ENCODE measurements at places on chromosomes 5 and 9.

GRCh38 chr9:121447321-121447834, 52.3 kb downstream of the GGTA1 start:
- DNase-seq, result no peak

- no peak for DNase-seq
These were observed 69.6 kb upstream of the PRRC1 start for GRCh38 chr5:127447827-127448226.

GRCh38 chr9:133429214-133429613, 7.0 kb downstream of the ADAMTS13 start:
- no peak for DNase-seq

- DNase-seq, result no peak
These were observed 54.5 kb downstream of the AK8 start for GRCh38 chr9:132823370-132824145.

GRCh38 chr5:173581408-173582215, 34.8 kb downstream of the BOD1 start:
- DNase-seq, result no peak

- no peak for DNase-seq
These were observed 137.5 kb downstream of the GAPVD1 start for GRCh38 chr9:125399165-125399564.

GRCh38 chr5:112921833-112922817, at the start of gene REEP5:
REEP5 (minus strand) TSS chr5:112922227; CDS start chr5:112922190, 37 bp downstream.
- DNase-seq, result peak; percentile 88

DNA sequence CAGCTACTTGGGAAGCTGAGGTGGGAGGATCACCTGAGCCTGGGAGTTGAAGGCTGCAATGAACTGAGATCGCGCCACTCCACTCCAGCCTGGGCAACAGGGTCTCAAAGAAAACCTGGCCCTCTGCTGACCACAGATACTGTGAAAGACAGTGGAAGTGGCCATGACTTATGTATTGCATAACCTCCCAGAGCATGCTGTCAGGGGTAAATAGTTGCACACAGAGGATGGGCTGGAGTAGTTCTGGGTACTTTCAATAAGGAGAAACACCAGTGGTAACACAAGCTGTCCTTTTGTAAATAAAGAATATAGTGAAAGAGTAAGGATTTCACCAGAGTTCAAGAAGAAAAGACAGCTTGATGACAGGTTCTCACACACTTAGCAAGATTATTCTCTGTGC, 1.8 kb downstream of the ACER2 start:
- DNase-seq, result no peak

- no peak for DNase-seq
These were observed 76.8 kb downstream of the SPEF2 start for GRCh38 chr5:35694481-35694880.

- DNase-seq, result no peak
These were observed 99.4 kb upstream of the MVB12B start for GRCh38 chr9:126226991-126227936.

DNA sequence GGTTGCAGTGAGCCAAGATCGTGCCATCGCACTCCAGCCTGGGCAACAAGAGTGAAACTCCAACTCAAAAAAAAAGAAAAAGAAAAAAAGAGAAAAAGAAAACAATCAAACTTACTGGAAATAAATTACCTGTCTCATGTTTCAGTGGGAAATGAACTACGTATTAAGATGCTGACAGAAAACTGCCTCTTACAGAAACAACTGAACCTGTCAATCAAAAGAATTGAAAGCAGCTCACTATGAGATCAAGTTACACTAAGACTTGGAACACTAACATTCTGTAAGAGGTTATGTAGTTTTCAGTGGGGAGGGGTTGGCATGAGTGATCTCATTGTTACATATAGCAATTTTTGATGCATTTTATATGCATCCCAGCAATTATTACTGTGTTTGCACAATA, 64.4 kb upstream of the SPATA31E1 start:
- no peak for DNase-seq

DNA sequence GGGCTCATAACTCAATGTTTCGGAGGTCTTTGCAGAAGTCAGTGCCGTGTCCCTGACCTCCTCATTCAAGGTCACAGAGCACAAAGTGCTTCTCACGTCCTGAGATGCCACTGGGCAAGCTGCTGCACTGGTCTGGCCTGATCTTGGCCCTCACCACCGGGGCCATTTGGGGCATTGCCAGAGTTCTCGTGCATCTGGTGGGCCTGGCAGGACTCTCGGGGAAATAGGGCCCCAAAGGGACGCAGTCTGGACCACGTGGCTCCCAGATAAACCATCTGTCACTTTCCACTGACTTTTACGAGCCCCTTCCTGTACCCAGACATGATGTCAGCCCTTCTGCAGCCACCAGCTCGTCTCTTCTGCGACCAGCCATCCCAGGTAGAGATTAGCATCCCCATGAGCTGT, 54.8 kb downstream of the HRH2 start:
- no peak for DNase-seq

GRCh38 chr9:115717298-115717697, 436.3 kb upstream of the PAPPA start:
- DNase-seq, result no peak

DNA sequence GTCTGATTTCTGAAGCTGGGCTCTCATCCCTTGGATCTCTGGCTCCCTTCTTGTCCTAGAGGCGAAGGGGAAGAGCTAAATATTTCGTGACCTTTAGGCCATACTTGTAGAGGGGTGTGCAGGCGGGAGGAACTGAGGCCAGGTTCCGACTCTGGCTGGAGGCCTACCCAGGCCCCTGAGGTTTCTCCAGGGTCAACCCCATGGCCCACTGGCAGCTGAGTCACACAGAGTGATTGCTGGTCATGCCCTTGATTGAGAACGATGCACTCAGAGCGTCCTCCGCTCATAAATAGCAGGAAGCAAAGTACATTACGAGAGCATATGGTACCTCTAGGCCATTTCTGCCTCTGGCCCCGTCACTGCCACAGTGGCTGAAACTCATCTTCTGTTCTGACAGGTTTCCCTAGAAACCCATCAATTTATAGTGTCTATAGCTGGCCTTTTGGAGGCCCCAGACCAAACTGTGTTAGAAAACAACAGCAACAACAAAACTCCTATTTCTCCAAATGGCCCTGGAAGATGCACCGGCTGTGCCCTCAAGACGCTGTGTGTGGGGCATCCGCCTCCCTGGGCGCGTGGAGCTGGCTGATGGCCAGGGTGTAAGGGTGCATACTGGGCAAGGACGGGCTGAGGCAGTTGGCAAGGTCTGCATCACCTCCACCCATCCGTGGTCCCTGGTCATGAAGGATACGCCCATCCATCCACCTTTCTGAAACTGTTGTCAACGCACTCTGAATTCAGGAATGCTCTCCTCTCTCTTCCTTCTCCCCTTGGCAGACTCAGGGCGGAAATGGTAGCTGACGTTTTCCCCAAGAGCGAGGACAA, 32.9 kb upstream of the FCN1 start:
- DNase-seq, result no peak

DNA sequence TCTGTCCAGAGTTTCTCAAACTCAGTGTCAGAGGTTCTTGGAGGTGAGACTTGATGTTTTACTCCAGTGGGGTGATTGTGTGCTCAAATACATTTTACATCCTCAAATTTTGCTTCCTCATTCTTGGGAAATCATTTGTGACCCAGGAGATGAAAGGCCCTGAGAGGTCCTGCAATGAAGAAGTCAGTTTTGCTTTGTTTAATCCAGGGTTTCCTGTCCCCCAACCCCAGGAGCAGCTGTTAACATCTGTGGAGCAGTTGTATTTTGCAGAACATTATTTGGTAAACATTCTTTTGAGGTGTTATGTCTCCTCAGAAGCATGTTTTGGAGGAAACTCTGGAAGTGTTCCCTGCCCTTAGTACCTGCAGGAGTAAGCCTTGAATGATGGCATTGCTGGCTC, 59.8 kb downstream of the DAB2IP start:
- DNase-seq, result no peak

DNA sequence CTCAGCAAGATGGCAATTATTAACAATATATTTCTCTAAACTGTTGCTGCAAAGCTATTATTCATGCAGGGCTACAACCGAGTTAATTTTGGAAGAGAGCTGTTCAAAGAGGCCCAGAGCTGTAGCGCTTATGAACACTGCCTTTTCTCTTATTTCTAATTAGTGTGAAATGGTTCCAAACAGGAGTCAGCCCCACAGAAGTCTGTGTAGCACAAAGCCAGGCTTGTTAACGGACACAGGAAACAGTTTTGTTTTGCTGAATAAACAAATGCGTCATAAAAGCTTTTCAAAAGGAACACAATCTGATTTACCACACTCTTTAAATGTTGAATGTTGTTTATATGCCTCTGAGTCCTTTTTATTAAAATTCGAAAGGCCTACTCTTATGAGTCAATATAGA, 396.5 kb downstream of the ANXA1 start:
- no peak for DNase-seq

DNA sequence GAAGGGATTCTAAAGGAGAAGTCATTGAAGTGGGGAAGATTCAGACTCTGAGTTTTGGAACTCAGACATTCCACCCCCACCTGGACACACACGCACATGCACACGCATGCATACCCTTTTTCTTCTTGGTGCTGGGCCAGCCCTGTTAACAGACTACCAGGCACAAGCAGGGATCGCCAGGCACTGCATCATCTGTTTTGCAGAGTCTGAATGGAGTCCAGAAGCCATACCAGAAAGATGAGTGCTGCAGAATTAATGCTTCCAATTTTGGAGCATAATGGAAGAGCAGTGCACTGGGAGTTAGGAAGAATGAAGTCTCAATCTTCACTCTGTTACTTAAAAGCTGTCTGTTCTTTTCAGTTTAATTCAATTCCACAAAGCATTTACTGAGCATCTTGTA, 95.5 kb downstream of the PDE8B start:
- no peak for DNase-seq

- no peak for DNase-seq
These were observed 289.7 kb downstream of the CDK5RAP2 start for GRCh38 chr9:120289990-120290975.

DNA sequence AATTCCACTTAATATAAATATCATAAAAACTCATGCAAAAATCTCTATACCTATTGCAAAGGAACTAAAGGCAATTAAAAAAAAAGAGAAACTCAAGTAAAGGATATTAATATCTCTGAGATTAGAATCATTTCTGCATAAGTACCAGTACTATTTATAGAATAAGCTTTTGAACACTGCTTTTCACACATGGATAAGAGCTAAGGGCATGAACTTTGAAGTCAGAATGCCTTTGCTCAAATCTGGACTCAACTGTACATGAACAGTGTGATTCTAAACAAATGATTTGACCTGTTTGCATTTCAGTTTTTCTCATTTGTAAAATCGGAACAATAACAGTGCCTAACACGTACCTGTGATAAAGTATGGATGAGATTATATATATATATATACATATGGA, 255.9 kb downstream of the EFNA5 start:
- no peak for DNase-seq

DNA sequence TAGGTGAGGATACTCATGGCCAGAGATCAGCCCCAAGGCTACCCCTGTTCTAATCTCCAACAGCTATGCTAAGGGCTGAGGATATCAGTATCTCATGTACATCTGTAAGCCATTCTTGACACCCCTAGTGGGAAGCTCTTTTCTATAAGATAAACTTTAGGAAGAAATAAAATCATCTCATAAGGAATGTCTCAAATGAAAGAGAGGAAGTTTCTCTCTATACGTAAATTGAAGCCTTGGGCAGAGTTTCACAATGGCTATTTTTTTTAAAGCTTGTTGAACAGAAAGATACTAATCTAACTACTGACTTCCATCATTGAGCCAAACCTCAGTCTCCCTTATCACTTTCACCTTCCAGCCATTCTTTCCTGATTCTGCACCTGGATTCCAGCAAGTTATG, 405.7 kb downstream of the PRR16 start:
- DNase-seq, result no peak

DNA sequence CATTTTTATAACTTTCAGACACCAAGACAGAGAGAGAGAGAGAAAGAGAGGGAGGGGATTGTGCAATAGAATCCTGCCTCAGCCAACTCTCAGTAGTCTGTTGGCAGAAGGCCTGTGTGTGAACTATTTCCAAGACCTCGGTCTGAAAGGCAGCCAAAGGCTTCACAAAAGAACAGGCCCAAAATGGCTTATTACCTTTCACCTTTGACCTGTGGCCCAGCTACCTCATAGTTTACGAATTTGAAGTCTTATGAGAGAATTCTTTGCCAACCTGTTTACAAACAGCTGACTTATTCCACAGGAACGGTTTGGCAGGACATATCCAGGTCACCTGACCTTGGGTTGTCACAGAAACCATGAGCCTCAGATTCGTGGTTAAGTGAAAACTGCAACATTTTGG, 48.6 kb downstream of the NR2F1-AS1 start:
- no peak for DNase-seq

GRCh38 chr5:170306381-170306831, 8.8 kb upstream of the LCP2 start:
- DNase-seq, result no peak

- DNase-seq, result peak; percentile 79
These were observed at the start of gene SELENOP for GRCh38 chr5:42811591-42812446. SELENOP (minus strand) TSS chr5:42811892; CDS start chr5:42808353, 3,539 bp downstream.

DNA sequence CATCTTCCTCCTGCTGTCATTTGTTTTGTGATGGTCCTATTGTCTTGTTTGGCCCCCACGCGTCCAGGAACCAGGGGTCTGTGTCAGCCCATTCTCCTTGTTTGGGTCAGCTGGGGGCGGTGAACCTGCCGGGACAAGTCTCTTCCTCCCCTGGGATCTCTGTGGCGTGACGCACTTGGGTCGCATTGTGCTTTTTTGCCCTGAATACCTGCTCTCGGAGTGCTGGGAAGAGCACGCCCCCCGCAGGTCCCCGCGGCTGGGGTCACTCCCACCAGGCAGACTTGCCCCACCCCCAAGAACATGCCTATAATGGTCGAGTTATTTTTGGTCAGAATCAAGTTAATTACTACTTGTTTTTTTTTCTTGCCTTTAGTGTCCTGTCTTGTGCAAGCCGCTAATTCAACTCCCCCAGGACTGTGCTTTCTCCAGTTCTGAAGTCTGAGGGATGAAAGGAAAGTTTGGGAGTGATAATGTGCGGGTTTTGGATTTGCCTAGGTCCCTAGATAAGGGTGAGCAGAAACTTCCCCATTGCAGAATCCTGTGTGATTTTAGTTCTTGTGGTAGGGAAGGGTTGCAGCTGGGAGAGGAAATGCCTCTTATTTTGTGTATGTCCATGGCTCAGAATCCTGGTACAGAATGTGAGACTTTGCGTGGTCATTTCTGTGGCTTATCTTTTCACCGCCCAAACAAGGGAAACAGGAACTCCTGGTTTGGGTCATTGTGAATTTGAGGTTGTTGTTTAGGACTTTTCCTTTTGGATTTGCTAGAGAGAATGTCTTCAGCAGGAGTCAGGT, 789 bp downstream of the ACER2 start:
- DNase-seq, result no peak

GRCh38 chr9:22265038-22265437, 181.6 kb upstream of the DMRTA1 start:
- no peak for DNase-seq

- DNase-seq, result no peak
These were observed 158.8 kb upstream of the SPEF2 start for GRCh38 chr5:35458824-35459207.

- no peak for DNase-seq
These were observed 47.8 kb upstream of the SLC1A3 start for GRCh38 chr5:36558641-36559040.

DNA sequence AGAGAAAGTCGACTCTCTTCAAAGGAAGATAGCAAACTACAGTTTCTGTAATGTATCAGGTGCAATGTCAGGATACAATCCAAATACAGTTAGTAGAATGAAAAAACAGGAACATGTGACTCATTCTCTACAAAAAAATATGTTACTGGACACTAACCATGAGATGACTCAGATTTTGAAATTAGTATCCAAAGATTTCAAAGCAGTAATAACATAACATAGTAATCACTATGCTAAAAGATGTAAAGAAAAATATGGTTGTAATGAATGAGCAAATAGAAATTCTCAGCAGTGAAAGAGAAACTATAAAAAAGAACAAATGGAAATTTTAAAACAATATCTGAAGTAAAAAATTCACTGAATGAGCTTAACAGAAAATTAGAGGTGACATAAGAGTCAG, 42.3 kb downstream of the SHOC1 start:
- no peak for DNase-seq

All from breast epithelium (tissue), 4 donors.